ENCODE measurements at places on chromosomes 7 and 10. TPM values are rescaled to one million over a fixed set of nuclear protein-coding genes. Genes with fewer than 3 reads are reported as not detected.

- no peak for DNase-seq
Measured at GRCh38 chr10:61655335-61655851, 7.3 kb upstream of the CABCOCO1 start.

DNA sequence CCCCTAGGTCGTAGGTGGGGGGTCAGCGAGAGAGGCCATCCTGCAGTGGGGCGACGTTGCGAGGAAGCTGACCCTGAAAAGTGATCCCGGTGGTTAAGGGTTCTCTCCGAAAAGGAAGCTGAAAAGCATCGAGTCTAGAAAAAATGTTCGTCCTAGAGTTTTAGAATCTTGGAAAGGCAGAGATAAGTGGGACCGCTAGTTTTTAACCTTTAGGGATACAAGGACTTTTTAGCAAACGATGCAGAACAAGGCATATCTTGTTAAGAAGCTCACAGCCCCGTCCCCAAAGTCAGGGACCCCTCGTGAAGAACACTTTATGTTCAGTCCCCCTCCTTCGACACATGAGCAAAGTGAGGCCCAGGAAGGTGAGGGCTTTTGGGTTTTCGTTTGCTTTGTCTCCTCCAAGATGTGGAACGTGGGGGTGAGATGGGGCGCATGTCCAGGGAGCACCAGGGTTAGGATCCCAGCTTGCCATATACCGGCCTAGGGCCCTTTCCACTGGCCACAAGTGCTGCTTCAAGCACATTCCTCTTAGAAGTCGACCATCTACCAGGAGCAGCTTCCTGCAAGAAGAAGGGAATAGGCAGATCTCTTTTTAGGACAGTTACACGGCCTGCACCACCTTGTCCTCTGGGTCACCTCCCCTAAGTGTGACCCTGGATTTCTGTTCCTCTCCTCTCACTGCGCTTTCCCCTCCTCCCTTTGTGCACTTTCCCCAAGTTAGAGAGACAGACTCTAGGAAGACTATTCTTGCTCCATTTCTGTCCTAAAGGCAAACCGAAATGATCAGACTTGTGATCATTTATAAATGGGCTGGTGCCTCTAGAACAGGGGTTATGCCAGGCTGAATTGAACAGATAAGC lies 969 bp downstream of the SLC35G1 start:
- no peak for DNase-seq

DNA sequence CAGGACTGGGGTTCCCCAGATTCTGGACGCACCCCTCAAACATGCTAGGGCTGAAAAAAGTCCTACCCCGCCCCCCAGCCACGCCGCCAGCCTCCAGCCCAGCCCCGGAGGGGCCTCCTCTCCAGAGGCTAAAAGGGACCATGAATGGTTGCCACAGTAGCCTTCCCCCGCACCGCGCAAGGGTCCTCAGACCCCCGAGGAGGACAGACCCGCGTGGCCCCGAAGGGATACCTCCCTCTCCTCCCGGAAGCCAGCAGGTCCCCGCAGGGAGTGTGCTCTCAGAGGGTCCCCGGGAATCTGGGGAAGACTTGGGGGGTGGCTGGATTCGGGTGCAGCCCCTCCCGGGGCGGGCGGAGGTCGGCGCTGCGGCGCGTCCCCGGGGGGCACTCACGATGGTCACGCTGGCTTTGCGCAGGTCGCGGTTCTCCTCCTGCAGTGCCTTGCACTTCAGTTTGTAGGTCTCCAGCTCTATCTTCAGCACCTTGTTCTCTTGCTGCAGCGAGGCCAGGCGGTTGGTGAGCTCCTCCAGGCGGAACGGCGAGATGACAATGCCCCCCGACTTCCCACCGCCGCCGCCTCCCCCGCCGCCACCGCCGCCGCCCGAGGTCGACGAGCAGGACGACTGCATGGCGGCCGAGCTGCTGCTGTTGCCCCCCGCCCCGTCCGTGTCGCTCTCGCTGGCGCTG lies 482 bp downstream of the CCDC6 start:
- no peak for DNase-seq

DNA sequence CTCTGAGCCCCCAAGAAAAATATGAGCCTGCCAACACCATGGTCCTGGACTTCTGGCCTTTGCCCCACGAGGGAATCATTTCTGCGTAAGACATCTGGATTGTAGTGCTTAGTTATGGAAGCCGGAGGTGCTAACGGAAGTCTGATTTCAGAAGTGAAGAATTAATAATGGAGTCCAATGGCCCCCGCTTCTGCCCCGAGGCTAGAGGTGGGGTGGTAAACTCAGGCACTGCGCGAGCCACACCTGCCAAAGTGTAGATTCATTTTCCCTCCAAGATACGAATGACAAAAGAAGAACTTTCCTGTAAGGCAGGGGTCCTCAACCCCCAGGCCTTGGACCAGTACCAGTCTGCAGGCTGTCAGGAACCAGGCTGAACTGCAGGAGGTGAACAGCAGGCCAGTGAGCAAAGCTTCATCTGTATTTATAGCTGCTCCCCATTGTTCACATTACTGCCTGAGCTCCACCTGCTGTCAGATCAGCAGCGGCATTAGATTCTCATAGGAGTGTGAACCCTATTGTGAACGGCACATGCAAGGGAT lies 22.3 kb downstream of the CNPY1 start:
- DNase-seq, result no peak

- no peak for DNase-seq
Measured at GRCh38 chr10:58544135-58544534, 31.5 kb downstream of the BICC1 start.

- DNase-seq, result no peak
Measured at GRCh38 chr7:157604661-157605381, 268.0 kb downstream of the DNAJB6 start.

- DNase-seq, result no peak
Measured at GRCh38 chr7:92433019-92433418, 14.3 kb upstream of the GATAD1 start.

- DNase-seq, result no peak
Measured at GRCh38 chr7:36312915-36313334, 76.7 kb upstream of the ANLN start.

DNA sequence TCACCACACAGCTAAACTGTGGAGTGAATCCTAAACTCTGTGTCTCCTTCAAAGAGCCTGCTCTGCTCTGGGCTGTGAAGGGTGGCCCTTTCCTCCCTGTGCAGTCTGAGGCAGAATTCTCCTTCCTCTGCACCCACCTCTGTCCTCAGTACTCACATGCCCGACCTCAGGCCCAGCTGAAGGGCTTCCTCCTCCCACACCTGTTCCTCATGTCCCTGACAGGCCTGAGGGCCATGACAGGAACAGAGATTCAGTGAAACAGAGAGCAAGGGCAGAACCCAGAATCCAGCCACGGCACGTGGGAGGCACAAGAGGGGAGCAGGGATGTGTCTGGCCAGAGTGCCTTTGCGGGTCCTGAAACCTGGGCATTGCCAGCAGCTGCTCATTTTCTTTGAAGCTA lies 13.9 kb downstream of the CREB3L2 start:
- DNase-seq, result no peak

GRCh38 chr7:50462361-50462760 lies 12.2 kb upstream of the FIGNL1 start:
- no peak for DNase-seq

DNA sequence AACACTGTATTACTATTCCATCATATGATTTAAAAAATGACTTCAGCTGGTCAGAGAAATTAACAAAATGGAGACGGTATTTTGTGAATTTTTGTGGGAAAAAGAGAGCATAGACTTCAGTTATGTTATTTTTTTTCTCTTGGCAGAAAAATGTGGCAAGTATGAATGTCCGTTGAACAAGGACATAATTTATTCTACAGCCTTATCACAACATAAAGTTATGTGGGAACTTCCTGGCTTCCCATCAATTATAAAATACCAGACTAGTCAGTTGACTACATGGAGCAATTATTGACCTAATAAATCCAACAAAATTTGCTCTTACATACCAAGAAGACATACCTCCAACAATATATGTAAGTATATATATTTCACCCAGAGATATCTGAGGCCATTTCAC lies 88.6 kb upstream of the PPP1R3A start:
- no peak for DNase-seq

GRCh38 chr10:132021046-132021445 lies 39.3 kb upstream of the BNIP3 start:
- no peak for DNase-seq

- DNase-seq, result no peak
Measured at GRCh38 chr7:87510411-87510875, 35.0 kb upstream of the ABCB4 start.

GRCh38 chr7:147980826-147981813 lies 609.4 kb upstream of the C7orf33 start:
- no peak for DNase-seq

DNA sequence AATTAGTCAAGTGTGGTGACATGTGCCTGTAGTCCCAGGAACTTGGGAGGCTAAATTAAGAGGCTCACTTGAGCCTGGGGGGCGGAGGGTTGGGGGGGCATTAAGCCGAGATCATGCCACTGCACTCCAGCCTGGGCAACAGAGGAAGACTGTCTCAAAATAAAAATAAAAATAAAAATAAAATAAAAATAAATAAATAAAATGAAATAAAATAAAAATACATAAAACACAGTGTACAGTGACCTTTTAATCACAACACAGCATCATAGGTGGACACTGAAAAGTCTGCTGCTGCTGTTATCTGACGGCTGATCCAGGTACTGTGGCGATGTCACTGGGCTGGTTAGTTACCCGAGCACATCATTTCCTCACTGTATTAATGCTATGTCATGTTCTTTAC lies 27.1 kb downstream of the LARP4B start:
- DNase-seq, result no peak

GRCh38 chr7:95951531-95951930 lies 179.2 kb downstream of the DYNC1I1 start:
- no peak for DNase-seq

DNA sequence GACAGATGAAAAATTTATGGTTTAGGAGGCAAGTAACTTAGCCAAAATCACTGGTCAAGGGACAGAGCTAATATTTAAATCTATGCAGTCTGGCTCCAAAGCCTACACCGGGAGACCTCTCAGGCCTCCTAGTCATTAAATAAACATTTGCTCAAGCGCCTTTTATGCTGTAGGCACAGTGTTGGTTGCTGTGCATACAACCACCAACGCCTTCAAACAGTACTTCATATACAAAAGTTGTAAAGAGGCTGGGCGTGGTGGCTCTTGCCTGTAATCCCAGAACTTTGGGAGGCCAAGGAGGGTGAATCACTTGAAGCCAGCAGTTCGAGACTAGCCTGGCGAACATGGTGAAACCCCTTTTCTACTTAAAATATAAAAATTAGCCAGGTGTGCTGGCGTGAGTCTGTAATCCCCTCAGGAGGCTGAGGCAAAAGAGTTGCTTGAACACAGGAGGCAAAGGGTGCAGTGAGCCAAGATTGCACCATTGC lies 159.8 kb downstream of the MAGI2 start:
- DNase-seq, result no peak

Gene TFEC
- total RNA-seq, result 0.47 TPM

Gene PCBD1
- total RNA-seq, result 31.7 TPM

Gene HK1
- 153 TPM for total RNA-seq

GRCh38 chr7:83321011-83321410 lies 158.3 kb upstream of the PCLO start:
- no peak for DNase-seq

DNA sequence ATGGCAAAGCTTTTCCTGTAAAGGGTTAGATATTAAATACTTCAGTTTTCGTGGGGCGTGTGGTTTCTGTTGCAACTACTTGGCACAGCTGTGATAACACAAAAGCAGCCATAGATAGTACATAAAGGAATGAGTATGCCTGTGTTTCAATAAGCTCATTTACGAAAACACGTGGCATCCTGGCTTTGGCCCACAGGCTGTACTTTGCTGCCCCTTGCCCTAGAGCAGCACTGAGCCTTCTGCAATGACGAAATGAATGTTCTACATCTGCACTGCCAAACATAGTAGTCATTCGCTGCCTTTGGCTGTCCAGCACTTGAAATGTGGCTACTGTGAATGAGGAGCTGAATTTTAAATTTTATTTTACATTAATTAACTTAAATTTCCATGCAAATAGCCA lies 376.2 kb upstream of the TPK1 start:
- no peak for DNase-seq

DNA sequence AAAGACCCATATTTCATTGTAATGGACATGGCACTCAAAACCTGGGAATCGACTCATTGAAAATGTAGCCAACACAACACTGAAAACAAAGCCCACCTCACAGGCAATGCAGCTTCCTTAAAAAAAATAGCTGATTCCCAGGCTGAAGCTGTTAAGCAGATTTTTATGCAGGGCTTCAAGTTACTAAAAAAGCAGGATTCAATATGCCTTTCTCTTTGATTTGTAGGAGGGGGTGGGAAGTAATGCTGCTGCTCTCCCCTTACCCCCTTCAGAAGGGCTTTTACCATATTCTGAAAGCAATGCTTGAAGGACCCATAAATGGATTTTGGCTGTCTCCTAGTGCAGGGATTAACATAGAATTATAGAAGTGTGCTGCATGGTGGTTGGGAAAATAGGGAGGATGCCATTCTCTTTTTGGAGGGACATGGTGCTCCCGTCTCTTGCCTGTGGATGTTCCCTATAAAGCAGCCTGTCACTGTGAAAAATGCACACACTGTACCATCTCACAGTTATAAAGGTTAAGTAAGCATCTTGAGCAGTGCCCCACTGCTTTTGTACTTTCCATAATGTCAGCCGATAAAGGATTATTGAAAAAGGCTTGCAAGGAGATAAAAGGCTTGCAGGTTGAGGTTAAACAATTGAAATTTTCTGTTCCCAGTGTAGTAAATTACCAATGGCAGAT lies 262.8 kb downstream of the AUTS2 start:
- no peak for DNase-seq

Gene SYT15
- total RNA-seq, result 1.0 TPM

Gene GRM3
- not detected for total RNA-seq

Gene TDRD1
- not detected for total RNA-seq

Gene PIK3AP1
- 6.8 TPM for total RNA-seq

- no peak for DNase-seq
Measured at GRCh38 chr10:120385992-120386391, 71.0 kb upstream of the PLPP4 start.

Data from activated CD8-positive, alpha-beta T cell treated with anti-CD3 and anti-CD28 coated beads, Interleukin-2, amount 10 ng/mL, durations not matched to agents 7 days and 5 days (primary cell).